ENCODE measurements at places on chromosomes 5 and 9. TPM values are rescaled to one million over a fixed set of nuclear protein-coding genes. Genes with fewer than 3 reads are reported as not detected.

The RMI1 gene
- 18.4 TPM for total RNA-seq

The ARHGEF39 gene
- 11.2 TPM for total RNA-seq

- no peaks in the 10 kb centered on the region for H3K4me1 ChIP-seq
- DNase-seq: no peak
- no peaks in the 10 kb centered on the region for H3K36me3 ChIP-seq
- peaks cover 72% of the 10 kb centered on the region for H3K27me3 ChIP-seq
- H3K27ac ChIP-seq: no peak overlapping the region
Measured at GRCh38 chr9:135290566-135290965, 189.0 kb upstream of the PPP1R26 start.

The PCDHB3 gene
- 0.27 TPM for total RNA-seq

The TMEM174 gene
- not detected for total RNA-seq

- H3K27me3 ChIP-seq: no peaks in the 10 kb centered on the region
- H3K36me3 ChIP-seq: no peaks in the 10 kb centered on the region
- no peaks in the 10 kb centered on the region for H3K4me1 ChIP-seq
- no peak overlapping the region for H3K27ac ChIP-seq
Measured at GRCh38 chr5:122909470-122910100, 64.2 kb downstream of the SNX24 start.

The CDK5RAP2 gene
- total RNA-seq: 42.2 TPM

The GCNT4 gene
- total RNA-seq: 0.27 TPM

DNA sequence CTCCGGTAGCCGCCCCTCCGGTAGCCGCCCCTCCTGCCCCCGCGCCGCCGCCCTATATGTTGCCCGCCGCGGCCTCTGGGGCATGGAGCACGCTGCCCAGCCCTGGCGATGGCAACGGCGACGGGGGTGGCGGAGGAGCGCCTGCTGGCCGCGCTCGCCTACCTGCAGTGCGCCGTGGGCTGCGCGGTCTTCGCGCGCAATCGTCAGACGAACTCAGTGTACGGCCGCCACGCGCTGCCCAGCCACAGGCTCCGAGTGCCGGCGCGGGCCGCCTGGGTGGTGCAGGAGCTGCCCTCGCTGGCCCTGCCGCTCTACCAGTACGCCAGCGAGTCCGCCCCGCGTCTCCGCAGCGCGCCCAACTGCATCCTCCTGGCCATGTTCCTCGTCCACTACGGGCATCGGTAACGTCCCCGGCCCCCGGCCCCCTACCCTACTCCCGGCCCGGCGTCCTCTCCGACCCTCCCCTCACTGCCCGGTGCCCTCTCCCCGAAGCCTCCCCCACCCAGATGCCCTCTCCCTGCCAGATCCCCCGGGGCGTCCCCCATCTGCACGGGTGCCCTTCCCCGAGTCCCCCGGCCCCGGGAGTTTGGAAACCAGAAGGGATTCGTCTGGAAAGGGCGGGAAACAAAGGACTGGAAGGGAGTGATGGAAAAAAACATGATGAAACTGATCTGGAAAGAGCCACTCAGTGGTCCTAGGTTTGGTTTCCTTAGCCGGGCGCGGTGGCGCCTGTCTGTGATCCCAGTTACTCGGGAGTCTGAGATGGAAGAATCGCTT is 417 bp downstream of the SRD5A1 start:
- peak overlapping the region; percentile 94 for H3K4me3 ChIP-seq
- peaks cover 63% of the 10 kb centered on the region for H3K4me1 ChIP-seq
- no peaks in the 10 kb centered on the region for H3K27me3 ChIP-seq

DNA sequence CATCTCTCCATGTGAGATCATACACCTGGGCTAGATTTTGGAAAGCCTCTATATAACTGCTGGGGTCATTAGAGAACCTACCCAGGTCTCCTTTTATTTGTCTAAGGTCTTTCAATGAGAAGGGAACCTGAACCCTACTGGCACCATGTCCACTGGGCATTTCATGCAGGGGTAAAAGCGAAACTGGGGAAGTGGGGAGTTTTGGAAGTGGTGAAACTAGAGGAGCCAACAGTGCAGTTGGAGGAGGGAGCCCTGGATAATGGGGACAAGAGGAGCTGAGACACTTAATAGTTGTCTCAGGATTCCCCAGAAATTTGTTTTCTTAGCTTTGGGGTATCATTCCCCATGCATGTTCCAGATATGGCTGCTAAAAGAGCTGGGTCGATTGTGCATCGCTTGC is 169.0 kb upstream of the NREP start:
- no peaks in the 10 kb centered on the region for H3K27me3 ChIP-seq
- DNase-seq: no peak
- no peaks in the 10 kb centered on the region for H3K4me1 ChIP-seq
- no peaks in the 10 kb centered on the region for H3K36me3 ChIP-seq

The NME5 gene
- 0.18 TPM for total RNA-seq

The FBXO4 gene
- 19.1 TPM for total RNA-seq

DNA sequence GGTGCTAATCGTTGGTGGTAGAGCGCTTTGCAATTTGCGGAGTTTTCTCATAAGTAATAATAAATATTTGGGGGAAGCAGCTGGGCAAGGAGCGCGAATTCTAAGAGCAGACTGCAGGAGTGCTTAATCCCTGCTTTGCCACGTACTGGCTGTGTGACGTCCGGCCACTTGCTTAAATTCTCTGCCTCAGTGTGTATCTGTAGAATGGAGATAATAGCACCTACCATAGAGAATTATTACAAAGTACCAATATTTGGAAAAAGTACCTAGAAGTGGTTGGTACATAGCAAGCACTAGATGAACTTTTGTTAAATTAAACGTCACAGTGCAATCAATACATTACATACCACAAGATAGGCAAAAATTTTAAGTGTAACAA is 598 bp upstream of the TMED7 start:
- H3K27ac ChIP-seq: peak overlapping the region; percentile 85
- peak overlapping the region; percentile 88 for H3K4me3 ChIP-seq
- H3K27me3 ChIP-seq: no peaks in the 10 kb centered on the region
- H3K4me1 ChIP-seq: peaks cover 33% of the 10 kb centered on the region

GRCh38 chr5:79181419-79182022 is 54.4 kb upstream of the JMY start:
- H3K27ac ChIP-seq: no peak overlapping the region
- H3K27me3 ChIP-seq: no peaks in the 10 kb centered on the region
- DNase-seq: no peak
- H3K36me3 ChIP-seq: no peaks in the 10 kb centered on the region
